ENCODE measurements at places on chromosomes 5 and 9. TPM values are rescaled to one million over a fixed set of nuclear protein-coding genes. Genes with fewer than 3 reads are reported as not detected.

Gene CIZ1
- 67.8 TPM for total RNA-seq

Gene RNF180
- 15.7 TPM for total RNA-seq

Gene SYK
- 4.1 TPM for total RNA-seq

Gene PCDHB12
- total RNA-seq: 0.87 TPM

Gene AOPEP
- total RNA-seq: 149 TPM

Gene GGTA1
- total RNA-seq: 10.4 TPM

Gene MARCOL
- not detected for total RNA-seq

Gene RFESD
- total RNA-seq: 4.2 TPM

GRCh38 chr5:32664523-32664922, 46.6 kb upstream of the NPR3 start:
- no peak for DNase-seq

DNA sequence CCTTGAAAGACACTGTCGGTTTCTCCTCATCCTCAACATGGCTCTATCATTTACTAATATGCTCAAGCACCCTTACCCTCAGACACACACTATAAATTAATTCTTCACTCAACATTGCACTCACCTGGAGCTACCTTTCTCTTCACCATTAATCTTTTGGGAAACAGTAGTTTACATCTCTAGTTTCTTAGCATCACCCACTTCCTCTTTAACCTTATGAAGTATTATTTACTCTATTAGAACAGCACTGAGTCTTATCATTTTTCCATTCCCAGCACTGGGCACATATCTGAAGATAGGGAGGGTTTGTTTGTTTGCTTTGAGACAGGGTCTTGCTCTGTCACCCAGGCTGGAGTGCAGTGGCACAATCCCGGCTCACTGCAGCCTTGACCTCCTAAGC, 213.5 kb downstream of the SMARCA2 start:
- no peak for DNase-seq

DNA sequence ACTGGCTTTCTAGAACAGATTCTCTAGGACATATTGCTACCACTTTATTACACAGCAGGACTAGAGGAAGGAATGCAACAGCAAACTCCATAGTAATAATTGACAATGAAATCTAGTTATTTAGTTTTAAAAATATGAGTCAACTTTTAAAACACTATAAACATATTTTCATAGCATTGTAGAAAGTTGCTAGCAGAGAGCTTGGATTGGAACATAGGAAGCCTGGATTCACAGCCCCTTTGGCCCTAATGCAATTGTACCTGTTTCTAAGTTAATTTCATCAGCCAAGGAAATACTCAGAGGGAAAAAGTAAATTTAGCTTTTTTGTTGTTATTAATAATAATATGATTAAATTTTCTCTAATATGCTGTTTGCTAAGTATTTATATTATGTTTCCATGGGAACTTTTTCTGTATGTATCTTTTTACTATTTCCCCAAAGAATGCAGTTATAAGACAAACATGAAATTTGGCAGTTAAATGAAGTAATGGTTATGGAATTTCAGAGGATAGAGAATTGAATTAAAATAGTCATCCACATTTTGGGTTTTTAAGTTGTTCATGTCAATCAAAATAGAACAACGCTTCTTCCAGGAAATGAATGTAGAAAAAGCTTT, 45.6 kb downstream of the VCAN start:
- DNase-seq: no peak

GRCh38 chr5:176360894-176361436, 599 bp downstream of the KIAA1191 start:
- DNase-seq: peak; percentile 28

DNA sequence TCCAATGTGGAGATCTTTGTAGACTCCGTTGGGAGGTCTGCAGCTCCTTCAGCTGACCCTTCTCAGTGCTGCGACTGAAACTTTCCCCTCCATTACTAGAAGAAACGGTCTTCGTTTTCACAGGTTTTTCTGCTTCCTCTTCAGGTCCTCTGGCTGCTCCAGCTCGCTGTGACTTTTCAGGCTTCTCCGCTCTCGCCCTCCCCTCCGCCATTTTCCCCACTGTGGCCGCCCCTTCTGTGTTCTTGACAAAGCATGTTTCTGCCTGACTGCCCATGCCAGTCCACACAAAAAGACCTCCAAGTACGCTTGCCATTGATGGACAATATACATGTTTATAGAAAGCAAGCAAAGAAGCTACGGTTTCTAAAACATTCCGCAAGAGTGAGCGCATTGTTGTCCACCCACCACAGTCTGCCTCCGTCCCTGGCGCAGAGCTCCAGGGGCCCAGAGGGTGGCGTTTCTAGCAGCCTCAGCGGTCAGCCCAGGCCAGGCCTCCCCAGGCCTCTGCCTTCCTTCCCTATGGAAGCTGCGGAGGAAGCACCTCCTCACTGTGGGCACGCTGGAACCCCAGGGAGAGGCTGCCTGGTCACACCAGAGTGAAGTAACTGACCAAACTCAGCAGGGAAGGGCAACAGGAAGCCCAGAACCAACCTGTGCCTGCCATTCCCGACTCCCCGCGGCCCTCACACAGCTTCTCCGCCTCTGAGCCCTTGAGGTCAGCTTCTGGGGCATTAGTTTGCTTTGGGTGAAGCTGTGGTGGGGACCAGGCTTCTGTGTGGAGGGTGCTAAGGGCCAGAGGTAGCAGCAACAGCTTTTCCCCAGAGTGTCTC, 19.9 kb upstream of the S1PR3 start:
- no peak for DNase-seq

DNA sequence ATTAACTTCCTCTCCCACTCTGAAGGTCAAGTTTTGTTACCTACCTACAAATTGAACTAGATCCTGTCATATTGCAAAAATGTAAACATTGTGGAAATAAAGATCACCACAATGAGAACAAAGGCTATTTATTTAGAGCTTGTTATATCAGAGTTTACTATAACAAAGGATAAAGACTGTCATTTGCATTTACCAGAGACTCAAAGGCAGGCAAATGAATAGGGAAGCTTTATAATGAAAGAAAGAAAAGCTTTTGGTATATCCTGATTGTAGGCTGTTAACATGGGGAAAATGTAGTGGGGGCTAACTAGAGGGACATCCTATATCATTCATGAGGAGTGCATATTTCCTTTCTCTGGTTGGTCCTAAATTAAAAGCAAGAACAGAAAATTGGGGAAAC, 403.5 kb upstream of the TYRP1 start:
- no peak for DNase-seq

DNA sequence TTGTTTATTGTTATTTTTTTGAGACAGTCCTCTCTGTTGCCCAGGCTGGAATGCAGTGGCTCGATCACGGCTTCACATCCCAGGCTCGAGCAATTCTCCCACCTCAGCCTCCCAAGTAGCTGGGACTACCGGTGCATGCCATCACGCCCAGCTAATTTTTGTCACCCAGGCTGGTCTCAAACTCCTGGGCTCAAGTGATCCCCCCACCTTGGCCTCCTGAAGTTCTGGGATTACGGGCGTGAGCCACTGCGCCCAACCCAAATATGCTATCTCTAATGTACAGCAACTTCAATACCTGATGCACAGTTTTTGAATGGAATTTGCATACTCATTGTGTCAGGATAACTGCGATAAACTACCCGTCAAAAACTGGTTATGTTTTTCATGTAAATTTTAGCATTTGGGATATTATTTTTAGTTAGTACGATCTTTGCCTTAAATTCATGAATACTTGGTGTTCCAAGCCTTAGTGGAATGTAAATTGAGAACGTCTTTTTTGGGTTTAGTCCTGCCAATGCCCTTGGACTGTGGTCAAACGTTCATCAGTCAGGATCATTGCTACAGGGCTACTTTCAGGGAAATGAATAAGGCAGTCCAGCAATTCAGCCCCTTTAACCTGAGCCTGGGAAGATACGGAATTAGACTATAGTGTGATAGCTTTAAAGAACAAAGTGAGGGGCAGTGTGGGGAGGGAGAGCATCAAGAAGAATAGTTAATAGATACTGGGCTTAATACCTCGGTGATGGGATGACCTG, 4.4 kb downstream of the UGCG start:
- DNase-seq: no peak

GRCh38 chr9:73074176-73074708, 77.4 kb upstream of the ANXA1 start:
- DNase-seq: no peak

DNA sequence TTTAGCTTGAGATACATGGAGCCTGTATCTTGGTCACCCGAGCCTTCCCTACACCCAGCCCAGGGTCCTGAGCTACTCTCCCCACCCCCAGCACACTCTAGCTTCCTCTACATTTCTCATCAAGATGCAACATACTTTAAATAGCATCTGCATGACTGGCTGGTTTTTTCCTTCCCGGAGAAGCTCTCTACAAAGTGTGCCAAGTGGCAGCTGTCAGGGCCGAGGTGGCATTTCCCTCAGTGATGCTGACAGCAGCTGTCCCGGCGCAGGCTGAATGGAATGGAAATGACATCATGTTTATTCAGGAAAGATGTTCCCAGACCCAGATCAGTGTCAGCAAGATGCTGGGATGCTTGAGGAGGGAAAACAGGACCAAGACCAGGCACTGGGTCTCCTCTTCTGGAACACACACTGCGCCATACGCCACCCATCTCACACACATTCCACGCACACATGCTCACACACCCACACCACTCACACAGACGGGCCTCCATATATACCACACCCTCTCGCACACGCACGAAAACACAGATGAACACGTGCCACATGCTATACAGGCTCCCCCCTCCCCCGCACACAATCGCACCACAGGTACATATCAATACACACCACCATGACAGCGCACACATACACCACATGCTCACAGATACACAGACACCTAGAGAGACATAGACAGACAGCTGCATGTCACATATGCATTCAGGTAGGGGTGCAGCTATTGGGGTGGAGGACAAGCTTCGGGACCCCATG, 67.8 kb downstream of the LHX2 start:
- DNase-seq: peak; percentile 20

DNA sequence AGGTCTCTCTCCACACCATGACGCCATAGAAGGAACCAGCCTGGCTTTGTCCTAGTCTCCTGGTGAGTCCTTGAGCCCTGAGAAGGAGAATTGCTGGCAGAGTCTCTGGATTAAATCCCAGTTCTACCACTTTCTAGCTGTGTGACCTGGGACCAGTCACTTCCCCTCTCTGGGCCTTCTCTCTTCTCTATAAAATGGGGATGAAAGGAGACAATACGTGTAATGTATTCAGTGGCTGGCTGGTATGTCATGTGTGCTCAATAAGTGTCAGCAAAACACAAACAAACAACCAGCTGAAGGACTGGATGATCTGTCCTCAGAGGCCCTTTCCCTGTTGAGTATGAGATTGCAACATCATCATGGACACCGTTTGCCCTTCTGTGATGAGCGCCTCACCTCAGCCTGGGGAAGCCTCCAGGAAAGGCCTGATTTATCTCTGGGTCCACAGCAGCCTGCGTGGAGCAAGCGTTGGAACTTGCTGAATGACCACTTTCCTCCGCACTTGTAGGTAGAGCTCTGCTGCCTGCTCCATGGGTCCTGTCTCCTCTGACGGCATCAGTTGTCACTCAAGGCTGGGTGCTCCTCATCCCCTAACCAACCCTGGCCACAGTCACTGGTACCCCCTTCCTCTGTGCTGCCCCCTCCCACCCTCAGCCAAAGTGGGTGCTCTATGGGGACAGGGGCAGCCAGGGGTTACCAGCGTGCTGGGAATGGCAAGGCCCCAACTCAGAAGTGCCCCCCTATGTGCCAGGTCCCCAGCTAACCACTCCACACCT, 3.6 kb upstream of the NR5A1 start:
- no peak for DNase-seq

DNA sequence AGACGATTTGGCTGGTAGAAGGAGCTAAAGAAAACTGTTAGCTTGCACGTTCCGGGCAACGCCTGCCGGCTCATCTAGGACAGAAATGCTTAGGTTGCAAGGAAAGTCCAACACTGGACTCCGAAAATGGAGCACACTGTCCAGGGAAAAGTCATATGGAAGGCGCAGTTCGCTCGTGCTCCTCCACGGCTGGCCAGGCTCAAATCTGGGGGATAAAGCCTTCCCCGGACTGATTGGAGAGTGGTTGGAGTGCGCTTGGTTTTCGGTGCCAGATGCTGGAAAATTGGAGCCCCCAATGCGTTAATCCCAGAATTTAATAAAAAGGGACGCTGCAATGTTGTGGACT, 955 bp downstream of the CDH6 start:
- no peak for DNase-seq

GRCh38 chr5:172630986-172631385, 10.1 kb upstream of the NEURL1B start:
- no peak for DNase-seq

GRCh38 chr9:120531683-120532300, 48.2 kb downstream of the CDK5RAP2 start:
- DNase-seq: no peak

- DNase-seq: no peak
Measured at GRCh38 chr9:79292731-79293280, 279.0 kb upstream of the TLE4 start.

DNA sequence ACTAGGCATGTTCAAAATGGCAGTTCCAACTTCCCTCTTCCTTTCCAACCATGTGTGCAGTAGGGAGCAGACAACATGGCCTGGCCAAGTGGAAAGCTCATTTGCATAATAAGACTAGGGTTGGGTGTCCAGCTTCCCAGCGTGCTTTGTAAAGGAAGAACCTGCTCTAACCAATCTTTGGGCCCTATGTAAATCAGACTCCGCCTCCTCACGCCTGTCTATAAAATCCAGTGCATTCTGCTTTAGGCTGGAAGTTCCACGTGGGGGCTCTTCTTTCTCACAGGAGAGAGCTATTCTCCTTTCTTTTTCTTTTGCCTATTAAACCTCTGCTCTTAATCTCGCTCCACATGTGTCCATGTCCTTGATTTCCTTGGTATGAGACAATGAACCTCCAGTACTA, 83.4 kb downstream of the GCNT1 start:
- DNase-seq: no peak

DNA sequence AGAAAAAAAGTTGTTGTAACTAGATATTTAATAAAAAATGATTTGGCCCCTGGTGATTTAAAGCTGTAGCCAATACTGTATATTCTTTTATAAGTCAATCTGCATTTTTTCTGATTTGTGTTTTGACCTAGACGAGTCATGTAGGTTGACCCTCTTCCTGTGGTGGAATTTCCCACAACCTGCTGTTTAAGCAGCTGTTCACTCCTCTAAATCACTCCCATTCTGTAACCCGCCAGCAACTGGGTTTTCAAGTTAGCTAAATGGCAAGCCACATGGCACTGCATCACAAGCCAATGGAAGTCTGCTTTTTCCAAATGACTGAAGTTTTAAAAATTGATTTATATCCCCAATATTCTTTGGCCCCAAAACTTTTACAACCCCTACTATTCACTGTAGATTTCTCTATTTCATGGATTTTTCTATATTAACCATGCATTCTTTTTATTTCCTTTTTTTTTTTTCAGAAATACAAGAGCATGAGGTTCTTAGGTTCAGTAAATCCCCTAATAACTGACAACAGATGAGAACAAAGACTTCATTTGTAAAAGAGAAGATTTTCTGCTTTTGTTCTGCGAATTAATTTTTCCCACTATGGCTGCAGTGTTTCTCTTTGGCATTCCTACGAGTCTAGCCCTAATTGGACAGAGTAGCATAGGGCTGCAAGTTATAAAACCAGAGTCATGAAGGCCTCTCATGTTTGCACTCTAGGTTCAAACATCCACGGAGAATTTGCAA, 184.5 kb upstream of the TLE4 start:
- no peak for DNase-seq

GRCh38 chr9:111078391-111079038, 40.2 kb upstream of the LPAR1 start:
- no peak for DNase-seq
